Stimulated activated CD8-positive, alpha-beta memory T cell treated with anti-CD3 and anti-CD28 coated beads, Interleukin-4, amount 100 ng/mL, for 24 hours (primary cell): ENCODE measurements at places on chromosomes 5 and 9.

DNA sequence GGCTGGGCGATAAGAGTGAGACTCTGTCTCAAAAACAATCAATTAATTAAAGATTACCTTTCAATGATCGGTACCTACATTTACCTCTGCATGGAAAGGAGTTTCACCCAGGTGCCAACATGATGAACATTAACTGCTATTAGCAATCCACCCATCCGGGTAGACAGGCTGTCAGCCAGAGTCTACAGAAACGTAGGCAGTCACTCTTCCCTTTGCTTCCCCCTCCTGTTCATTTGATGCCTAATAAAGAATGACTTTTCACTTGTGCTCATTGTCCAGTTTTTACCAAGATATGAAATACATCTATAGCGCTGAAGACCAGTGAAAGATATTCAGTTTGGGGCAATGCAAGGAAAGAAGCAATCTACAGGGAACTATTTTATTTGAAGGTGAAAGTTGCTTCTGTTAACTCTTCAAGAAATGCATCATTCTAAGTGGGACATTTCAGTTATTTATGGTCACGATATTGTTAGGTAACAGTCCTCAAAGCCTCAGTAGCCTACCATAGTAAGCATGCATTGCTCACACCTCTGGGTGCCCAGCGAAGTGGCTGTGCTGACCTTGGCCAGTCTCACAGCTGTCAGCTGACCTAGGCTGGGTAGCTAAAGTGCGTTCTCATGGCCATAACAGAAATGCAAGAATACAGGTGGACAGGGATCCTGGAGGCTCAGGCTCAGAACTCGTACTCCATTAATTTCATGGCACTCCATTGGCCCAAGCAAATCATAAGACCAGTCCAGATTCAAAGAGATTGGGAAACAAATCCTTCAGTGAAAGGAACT lies 87.2 kb upstream of the DMRT1 start:
- no peak for DNase-seq

DNA sequence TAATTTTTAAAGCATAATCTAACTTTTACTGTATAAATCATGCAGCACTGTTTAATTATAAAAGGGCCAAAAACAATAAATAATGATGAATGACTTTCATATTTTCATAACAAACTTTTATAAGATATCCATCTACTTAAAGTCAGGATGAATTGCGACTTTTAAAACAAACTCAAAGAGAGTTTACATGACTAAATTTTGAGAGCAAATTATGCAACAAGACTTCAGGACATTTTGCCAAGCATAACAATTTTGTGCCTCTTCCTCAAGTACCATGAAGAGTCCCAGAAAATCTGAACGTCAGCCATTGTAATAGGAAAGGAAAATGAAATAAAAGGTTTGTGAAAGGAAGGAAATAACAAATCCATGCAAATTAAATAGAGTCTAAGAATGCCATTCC lies 24.4 kb downstream of the ERAP1 start:
- DNase-seq: no peak

DNA sequence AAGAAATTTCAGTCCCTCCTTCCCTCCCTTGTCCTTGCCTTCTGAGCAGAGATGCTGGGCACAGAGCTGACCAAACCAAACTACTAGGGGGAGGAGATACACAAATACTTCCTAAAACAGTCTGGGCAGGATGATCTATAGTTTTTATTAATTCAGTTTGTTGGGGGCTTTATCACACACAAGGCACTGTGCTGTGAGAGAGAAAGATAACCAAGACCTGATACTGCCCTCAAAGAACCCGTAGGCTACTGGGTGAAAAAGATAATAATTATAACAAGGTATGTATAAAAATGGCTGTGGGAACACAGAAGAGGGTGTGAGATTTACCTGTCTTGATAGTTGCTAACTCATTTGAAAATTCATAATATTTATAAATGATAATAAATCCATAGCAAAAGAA lies 354.7 kb downstream of the NDUFS4 start:
- DNase-seq: no peak

DNA sequence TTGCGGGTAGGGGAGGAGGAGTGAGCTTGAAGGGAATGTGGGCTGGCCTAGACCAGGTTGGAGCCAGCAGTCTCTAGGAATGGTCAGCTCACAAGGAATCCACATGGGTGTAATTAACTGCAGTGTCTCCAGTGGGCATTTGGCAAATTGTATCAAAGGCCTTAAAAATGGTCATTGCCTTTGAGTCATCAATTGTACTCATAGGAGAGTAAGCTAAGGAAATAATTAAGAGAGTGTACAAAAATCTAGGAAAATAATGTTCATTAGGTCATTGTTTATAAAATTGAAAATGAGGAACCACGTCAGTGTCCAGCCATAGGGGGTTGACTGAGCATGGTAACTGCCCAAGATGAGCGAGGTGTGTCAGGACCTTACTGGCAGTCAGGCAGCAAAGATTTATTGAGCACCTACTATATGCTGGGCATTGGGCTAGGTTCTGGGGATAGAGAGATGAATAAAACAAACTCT lies 29.8 kb upstream of the RPL26L1 start:
- DNase-seq: no peak

DNA sequence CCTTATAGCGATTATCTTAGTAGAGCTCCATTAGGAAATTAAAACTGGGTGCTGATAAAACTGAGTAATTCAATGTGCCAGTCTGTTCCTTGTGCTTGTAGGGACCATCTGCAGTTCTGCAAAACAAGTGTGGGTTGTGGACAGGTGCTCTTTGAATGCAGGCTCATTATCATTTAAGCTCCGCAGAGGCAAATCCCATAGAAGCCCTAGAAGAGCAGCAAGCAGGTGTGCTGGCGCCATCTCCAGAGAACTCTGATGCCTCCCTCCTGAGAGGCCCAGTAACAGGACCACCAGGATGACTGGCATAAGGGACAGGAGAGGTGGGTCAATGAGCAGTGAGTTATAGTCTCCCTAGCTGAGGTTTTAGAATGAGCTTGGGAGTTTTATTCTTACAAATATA lies 1342.4 kb upstream of the DMAC1 start:
- no peak for DNase-seq

DNA sequence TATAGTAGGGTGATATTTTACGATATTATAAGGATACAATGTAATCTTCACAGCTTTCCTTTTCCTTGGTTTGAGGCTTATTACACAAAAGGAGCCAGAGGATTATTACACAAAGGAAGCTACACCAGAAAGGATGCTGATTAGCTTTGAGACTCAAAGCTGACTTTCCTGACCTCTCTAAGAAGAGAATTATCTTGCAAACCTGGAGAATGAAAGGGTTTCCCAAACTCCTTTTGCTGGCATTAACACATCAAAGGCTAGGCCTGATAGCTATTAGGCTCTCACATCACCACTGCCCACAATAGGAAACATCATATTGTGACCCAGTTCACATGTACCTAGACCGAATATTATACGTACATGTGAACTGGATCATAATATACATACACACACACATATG lies 34.2 kb upstream of the CHD1 start:
- DNase-seq: no peak

DNA sequence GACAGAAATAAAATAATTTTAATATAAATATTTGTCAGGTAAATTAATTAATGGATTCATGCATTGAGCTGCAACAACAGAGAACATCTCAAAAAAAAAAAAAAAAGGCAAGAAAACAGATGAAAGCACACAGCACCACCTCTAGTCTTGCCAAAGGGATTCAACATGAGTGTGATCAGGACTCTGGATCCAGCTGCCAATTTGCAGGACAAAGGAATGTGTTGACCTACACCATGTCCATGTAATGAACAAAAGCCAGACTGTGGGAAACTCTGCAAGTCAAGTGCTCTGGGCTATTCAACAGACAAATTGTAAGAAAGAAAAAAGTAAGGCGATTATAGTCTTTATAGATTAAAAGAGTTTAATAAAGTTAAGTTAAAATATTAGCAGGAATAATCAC lies 769.3 kb downstream of the TLR4 start:
- no peak for DNase-seq

- no peak for DNase-seq
Measured at GRCh38 chr5:53423724-53424123, 56.7 kb upstream of the FST start.

GRCh38 chr9:126429190-126429589 lies 102.6 kb downstream of the MVB12B start:
- DNase-seq: no peak

- no peak for DNase-seq
Measured at GRCh38 chr9:124685217-124685616, 85.9 kb downstream of the NR6A1 start.

- DNase-seq: no peak
Measured at GRCh38 chr5:27087747-27088146, 49.4 kb upstream of the CDH9 start.

DNA sequence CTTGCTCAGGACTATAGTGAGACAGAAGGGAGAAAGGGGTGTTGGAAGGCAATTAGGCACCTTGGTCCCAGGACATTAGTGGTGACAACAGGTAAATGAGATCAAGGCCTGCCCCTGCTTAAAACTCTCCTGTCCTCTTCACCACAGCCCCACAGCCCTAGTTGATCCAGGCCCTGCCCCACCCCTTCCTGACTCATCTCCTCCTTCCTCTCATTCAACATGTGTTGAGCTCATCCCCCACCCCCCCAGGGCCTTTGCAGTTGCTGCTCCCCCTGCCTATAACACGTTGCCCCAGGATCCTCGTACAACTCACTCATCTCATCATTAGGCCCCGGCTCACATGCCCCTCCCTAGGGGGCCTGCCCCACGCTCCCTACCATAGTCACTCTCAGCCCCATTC lies 66.8 kb downstream of the TSPAN17 start:
- DNase-seq: no peak

GRCh38 chr5:88679638-88680037 lies 203.3 kb downstream of the MEF2C start:
- DNase-seq: no peak

DNA sequence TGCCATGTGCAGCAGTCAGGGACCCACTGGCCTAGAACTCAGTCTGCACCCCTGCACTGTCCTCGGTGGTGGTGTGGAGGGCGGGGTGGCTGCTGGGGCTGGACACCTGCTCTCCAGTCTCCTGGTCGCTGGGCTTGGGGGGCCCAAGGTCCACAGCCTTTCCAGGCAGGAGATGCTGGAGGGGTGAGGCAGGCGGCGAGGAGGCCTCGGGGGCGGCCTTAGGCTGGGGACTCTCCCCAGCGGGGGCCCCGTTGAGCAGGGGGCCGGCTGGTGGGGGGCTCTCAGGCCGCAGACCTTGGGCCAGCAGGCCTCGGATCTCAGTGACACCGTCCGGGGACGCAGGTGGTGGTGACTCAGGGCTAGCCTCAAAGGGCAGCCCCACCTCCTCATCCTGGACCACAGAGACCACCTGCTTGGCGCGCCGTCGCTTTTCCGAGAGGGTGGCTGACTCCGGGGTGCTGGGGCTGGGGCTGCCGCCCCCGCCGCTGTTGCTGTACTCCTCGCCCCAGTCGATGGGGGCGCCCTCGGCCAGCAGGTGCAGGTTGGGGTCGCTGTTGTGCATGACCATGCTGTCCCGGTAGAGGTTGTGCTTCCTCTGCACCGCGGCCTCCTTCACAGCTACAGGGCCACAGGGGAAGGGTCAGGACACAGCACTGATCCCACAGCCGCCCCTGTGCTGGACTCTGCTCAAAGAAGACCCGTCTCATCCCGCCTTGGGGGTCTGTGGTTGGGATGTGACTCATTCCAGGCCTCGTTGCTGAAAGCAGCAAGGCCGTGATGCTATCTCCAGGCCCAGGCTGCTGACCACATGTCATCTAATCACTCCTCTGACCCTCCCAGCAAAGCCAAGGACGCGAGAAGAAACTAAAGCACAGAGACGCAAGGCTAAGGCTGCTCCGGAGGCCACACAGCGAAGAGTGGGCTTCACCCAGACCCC lies 55.8 kb downstream of the LRSAM1 start:
- no peak for DNase-seq

DNA sequence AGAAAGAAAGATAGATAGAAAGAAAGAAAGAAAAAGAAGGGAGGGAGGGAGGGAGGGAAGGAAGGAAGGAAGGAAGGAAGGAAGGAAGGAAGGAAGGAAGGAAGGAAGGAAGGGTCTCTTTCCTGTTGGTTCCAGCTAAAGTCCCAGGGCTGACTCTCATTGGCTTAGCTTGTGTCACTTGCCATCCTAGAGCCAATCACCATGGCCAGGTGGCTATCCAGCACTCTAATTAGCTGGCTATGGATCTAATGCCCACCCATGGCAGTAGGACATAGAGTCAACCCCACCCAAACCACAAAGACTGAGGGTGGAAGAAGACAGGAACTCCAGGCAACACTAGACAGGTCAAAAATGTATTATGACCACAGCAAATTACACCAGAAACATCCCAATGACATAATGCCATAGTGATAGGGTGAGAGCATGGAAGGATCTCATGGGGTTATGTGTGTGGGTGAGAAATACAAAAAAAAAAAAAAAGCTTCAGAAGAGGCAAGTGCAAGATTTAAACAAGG lies 10.8 kb upstream of the CPLX2 start:
- DNase-seq: no peak

DNA sequence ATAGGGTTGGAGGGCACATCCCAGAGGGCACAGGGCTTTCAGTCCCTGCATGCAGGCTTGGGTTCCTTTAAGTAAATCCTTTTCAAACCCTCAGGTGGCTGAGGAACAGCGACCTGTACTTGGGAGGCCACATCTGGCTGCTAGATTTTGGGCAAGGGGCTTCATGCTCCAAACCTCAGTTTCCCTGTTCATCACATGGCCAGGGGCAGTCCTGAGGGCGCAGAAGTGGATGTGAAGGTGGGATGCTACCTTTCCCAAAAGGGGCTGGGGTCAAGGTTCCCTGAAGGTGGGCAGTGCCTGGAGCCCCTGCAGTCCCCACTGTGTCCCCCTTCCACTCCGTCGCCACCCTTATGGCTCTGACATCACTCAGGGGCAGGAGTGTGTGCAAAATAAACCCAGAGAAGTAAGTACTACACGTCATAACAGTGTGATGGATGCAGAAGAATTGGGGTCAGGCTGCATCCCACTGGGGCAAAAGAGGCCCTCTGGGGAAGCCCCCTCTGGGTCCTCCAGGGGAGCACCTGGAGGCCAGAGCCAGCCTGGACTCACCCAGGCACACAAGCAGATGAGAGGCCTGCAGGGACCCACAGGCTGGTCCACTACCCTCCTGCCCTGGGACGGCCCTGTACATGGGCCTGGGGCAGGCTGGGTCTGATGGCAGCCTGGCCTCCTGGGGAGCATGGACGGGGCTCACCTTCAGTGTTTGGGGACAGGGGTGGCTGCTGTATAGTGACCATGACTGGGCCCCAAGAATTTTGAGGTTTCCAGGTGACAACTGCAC lies 1.9 kb upstream of the CARD19 start:
- DNase-seq: no peak

DNA sequence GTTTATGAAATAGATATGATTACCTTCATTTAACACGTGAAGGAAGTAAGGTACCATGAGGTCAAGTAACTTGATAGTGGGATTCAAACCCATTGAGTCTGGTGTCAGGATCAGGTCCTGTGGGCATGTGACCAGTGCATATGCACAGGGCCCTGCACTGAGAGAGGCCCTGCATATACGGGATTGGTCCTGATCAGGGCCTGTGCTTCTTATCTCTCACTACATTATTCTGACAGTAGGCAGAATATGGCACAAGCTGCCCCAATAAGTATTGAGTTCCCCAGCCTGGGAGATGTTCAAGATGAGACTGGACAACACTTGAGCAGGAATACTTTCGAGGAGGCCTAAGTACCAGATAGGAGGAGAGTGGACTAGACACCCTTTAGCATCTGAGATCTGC lies 44.0 kb downstream of the GALNT10 start:
- no peak for DNase-seq
